Spleen (tissue), 13 donors: ENCODE measurements at places on chromosomes 16 and 17. TPM values are rescaled to one million over a fixed set of nuclear protein-coding genes. Genes with fewer than 3 reads are reported as not detected.
A peak's percentile ranks its signal among the peaks of the same experiment; 100 is the strongest.

DNA sequence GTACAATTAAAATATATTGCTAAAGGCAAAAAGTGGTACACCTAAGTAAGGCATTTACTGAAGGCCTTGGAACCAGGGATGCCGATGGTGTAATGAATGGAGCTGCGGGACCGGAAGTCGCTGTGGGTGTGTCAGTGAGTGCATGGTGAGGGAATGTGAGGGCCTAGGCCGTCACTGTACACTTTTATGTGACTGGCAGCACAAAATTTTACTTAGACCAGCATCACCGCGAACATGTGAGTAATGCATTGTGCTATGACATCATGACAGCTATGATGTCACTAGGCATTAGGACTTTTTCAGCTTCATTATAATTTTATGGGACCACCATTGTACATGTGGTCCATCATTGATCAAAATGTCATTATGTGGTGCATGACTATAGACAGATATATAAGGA lies 14.7 kb downstream of the ALOX15B start:
- no peak for DNase-seq

DNA sequence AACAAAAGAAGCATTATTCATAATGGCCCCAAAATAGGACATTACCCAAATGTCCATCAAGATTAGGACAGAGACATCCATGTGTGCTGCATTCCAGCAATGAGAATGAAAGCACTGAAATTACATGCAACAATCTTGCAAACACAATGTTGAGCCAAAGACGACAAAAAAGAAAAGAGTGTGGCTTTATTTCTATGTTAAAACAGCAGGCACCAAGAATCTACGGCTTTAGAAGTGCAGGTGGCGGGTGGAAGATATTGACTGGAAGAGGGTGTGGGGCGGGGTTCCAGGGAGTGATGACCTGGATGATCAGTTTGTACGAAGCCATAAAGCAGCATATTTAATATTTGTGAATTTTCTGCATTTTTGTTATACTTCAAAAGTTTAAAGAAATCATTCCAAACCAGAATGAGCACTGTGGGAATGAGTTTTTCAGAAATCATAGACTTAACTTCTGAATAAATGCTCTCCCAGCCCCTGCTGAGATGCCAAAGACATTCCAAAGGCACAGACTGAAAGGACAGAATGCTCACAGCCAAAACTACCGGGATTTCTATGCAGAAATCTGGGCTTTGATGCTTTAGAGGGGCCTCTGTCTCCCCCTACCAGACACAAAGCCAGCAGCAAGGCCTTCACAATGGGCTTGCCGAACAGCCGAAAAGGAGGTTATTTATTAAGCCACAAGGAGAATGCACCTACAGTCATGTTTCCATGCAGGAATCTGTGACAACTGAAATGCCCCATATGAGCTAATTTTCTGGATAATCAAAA lies 361.6 kb downstream of the GRIN2A start:
- DNase-seq = no peak

DNA sequence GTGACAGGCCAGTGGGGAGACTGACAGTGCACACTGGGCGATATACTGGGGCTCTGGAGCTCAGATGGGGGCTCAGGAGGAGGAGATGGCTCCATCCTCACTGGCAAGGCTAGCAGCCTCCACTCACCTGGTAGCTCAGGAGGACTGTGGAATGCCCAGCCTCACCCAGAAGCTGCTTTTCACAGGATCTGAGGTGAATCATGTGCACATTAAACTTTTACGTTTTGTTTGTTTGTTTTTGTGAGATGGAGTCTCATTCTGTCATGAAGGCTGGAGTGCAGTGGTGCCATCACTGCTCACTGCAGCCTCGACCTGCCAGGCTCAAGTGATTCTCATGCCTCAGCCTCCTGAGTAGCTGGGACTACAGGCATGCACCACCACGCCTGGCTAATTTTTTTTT lies 28.6 kb downstream of the ADCY7 start:
- DNase-seq = no peak

DNA sequence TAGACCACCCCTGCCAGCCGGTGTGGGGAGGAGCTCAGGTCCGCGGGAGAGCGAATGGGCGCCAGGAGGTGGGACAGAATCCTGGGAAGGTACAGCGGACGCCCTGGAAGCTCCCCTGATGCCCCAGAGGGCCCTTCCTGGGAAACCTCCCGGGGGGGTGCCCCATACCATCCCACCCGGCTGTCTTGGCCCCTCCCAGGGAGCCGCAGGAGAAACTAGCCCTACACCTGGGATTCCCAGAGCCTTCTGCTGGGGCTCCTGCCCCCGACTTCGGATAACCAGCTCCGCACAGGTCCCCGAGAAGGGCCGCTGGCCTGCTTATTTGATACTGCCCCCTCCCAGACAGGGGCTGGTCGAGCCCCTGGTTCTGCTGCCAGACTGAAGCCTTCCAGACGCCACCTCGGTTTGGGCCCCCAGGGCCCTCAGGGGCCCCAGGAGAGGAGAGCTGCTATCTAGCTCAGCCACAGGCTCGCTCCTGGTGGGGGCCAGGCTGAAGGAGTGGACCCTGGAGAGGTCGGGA lies 3.0 kb upstream of the CBX4 start:
- no peak for DNase-seq

DNA sequence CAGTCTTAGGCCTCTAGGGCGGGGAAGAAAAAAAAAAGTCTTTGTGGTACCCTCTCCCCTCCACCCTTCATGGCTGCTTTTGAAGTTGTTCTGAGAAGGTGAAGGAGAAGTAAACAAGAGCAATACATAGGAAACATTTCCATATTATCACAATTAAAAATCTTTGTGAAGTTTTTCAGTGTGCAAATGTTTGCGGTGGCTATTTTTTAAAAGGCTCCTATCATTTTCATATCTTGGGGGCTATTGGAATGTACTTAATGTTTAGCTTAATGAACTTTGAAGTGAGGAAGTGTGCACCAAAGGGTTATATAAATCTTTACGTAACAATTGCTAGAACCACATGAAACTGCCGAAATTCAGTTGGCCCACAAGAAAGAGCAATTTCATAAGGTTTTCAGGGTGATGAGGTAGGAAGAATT lies 7.6 kb downstream of the NOL11 start:
- no peak for DNase-seq

- DNase-seq = no peak
These were observed 65.7 kb downstream of the FBXL20 start for GRCh38 chr17:39335704-39336223.

GRCh38 chr16:89412811-89413210 lies 77.5 kb downstream of the ANKRD11 start:
- DNase-seq = no peak

DNA sequence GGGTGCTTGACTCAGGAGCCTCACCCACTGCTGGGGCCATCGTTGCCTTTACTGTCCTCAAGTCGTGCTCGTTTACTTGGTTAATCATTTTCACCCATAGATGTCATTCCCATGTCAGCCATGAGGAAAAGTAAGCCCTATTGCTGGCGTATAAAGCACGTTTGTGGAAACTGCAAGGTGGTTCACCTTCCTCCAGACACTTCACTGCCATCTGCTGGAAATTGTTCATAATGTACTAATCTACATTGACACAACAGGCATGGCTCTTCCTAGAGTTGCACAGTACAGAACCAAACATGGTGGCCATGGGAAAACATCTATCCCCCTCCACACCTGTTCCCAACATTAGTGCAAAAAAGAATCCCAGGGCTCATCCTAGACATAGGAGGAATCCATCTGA lies 116.6 kb downstream of the ZNF18 start:
- DNase-seq = no peak

- DNase-seq = no peak
These were observed 17.5 kb downstream of the ABCA9 start for GRCh38 chr17:69043098-69043734.

DNA sequence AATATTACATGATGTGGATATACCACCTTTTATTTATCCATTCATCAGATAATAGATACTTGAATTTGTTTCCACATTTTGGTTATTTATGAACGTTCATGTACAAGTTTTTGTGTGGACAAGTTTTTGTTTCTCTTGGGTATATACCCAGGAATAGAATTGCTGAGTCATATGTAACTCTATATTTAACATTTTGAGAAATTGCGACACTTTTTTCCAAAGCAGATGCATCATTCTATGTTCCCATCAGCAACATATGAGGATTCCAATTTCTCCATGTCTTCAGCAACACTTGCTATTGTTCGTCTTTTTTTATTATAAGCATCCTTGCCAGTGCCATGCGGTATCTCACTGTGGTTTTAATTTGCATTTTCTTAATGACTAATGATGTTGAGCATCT lies 93.9 kb downstream of the GSG1L start:
- no peak for DNase-seq

- DNase-seq = no peak
These were observed 22.6 kb upstream of the CDYL2 start for GRCh38 chr16:80827007-80827406.

DNA sequence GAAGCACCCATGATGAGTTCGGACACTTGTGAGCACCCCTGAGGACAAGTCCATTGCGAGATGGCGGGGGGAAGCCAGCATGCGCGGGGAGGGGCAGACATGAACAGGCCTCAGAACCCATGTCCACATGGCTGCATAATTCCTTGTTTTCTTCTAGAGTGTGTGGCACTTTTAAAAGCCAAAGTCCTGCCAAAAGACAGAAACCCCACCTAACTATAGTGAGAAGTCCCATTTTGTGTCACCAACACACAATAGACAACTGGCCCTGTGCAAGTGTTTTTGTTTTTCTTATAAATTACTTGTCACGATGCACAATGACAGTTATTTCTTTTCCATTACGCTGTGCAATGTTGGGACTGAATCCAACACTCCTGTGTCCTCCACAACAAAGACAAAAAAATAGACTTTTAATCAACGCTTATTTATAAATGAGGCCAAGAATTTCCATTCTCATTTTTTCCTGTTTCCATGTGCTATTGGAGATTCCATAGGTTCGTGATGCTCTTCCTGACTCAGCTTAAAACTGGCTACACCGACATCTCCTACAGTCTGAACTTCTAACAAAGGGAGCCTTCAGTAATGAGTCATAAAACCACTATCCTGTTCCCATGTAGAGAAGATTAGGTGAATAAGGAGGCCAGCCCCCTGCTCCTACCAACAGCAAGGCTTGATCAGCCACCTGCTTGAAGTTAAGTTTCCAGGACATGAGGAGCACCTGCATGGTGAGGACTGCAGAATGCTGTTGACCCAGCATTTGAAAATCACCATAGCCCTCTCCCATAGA lies 98.9 kb downstream of the ZNF423 start:
- DNase-seq = no peak

DNA sequence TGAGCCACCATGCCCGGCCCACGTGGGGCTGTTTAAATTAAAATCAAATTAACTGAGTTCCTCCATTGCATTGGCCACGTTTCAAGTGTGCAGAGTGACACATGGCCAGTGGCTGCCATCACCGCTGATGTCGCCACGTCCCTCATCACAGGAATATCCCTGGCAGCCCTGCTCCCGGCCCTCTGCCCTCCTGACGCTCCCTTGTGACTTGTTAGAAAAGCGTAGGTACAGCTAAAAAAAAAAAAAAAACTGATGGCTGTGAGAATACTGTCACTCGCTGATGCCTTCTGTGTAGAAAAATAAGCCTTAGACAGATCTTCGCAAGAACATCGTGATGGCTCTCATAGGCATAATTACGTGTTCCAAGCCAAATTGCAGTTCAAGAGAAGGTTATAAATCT lies 21.7 kb downstream of the CARHSP1 start:
- peak; percentile 51 for DNase-seq

DNA sequence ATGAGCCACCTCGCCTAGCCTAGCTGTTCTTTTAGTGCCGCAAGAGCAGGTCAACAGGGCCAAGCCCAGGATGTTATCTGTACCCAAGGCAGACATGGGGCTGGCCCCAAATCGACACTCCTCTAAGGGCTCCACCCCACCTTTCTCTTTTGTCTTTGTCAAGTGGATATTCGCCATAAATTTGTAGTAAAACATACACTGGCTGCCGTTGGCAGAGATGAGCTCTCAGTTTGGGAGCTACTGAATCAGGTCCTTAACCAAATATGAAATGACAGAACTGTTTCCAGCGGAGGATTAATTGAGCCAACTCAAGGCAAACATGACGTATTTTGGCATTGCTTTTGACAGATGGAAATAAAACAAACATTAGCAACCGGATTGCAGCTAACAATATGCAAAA lies 556.9 kb upstream of the CDH5 start:
- DNase-seq = no peak

DNA sequence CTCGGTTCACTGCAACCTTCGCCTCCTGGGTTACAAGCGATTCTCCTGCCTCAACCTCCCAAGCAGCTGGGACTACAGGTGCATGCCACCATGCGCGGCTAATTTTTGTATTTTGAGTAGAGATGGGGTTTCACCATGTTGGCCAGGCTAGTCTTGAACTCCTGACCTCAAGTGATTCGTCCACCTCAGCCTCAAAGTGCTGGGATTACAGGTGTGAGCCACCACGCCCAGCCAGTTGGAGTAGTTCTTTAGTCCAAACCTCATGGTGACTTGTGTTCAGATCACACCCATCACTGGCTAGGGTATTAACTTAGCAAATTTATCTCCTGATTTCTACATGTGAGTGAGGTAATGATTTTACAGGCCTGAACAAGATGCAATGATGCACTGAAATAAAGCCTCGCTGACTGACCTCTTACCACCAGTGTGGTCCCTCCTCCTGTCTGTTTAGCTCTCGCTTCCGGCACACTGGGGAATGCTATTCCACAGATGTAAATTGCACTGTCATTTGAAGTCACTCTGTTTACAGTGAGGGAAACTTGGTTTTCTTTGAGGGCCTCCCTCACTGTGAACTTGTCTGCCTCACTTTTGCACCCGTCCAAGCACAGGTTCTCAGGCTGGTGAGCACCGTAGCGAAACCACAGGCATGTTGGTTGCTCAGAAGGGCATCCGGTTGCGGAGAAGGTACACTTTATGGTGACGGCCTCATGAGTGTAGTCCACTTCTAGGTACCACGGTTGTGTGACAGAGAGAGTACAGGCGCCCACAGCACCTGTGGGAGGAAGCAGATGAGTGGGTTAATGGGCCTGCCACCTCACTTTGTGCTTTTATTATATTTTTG lies 5.5 kb downstream of the IGSF6 start:
- peak; percentile 90 for DNase-seq

GRCh38 chr16:87266846-87267245 lies 50.3 kb downstream of the C16orf95 start:
- DNase-seq = no peak

DNA sequence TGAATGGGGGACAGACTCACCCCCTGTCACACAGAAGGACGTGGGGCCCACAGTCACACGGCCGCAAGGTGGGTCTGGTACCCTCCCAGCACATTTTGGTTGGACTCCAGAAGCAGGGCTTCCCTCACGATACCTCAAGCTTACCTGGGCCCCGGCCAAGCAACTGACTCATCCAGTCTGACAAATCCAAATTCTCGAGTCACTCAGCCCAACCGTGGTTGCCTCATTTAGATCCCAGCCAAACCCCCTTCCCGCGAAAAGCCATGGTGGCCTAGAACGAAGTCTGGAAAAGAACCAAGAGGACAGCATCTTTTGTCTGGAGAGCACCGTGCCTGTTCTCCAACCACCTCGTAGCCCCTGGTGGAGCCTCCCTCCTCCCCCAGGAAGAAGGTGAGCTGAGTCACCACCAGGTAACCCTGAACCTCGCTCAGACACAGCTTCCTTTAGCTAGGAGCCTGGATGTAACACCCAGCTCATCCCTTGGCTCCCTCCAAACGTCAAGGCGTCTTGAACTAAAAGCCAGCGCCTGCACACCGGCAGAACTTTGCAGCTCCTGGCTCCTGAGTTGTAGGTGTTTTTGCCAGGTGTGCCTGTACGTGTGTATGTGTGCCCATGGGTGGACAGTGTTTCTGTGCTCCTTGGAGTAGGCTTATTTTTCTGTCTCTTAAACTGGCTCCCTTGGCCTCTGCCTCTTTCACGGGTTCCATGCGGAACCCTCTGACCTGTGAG lies 78.9 kb downstream of the CMIP start:
- DNase-seq = peak; percentile 56

The KCNJ18 gene
- polyA plus RNA-seq = not detected

The CDRT15 gene
- not detected for polyA plus RNA-seq

The RBFOX1 gene
- polyA plus RNA-seq = not detected

The ARHGAP44 gene
- polyA plus RNA-seq = 0.99 TPM

The TPSAB1 gene
- polyA plus RNA-seq = 0.26 TPM

The ATP2C2 gene
- polyA plus RNA-seq = 0.11 TPM
